CD4-positive, alpha-beta T cell treated with Interleukin-15 for 1 hour (primary cell): ENCODE measurements at places on chromosomes 16 and 17.

DNA sequence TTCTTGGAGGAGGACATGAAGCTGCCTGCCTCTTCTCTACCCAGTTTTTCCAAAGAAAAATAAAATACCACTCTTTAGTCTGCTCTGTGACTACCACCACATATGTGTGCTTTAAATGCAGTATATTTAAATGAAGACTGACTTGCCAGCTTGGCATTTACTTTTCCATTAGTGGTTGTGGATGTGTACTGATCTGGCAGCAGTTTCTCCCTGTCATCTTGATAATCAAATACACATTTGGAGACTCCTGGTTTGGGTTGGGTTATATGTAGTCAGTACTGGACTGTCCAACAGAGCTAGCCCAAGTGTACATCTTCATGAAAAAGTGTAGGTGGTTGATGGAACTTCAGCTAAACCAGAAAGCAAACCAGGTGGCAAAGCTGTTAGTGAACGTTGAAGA is 19.9 kb downstream of the COX10 start:
- no peak for DNase-seq

- DNase-seq = no peak
Measured at GRCh38 chr16:24668481-24669061, 60.9 kb upstream of the TNRC6A start.

DNA sequence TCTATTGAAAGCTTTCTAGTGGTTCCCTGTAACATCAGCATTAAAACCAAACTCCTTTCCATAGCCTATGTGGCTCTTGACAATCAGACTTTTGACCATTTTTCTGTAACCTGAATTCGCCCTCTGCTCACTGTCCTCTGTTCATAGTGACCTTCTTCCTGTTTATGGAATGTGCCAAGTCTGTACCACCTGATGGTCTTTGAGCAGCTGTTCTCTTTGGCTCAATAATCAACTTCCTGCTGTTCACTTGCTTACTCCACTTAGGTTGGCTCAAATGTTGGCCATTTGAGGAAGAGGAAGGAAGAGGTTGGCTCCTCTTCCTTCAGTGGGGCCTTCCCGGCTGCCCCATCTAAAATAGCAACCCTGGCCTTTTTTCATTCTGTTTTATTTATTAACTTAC is 251.5 kb downstream of the CA10 start:
- no peak for DNase-seq

DNA sequence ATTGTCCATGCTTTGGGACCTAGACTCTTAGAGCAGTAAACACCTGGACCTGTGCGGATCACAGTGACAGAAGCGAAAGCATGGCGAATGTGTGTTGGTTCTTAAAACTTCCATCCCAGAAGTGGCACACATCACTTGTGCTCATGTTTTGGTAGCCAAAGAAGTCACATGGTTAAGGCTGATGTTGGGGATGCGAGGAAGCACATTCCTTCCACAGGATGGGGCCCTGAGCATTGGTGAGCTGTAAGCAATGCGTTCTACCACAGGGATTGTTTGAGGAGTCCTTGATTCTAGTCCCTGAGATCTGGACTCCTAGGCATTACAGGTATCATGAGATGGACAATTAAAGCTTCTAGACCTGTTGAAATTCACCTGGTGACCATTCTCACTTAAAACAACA is 375.9 kb downstream of the UTP18 start:
- DNase-seq = no peak

DNA sequence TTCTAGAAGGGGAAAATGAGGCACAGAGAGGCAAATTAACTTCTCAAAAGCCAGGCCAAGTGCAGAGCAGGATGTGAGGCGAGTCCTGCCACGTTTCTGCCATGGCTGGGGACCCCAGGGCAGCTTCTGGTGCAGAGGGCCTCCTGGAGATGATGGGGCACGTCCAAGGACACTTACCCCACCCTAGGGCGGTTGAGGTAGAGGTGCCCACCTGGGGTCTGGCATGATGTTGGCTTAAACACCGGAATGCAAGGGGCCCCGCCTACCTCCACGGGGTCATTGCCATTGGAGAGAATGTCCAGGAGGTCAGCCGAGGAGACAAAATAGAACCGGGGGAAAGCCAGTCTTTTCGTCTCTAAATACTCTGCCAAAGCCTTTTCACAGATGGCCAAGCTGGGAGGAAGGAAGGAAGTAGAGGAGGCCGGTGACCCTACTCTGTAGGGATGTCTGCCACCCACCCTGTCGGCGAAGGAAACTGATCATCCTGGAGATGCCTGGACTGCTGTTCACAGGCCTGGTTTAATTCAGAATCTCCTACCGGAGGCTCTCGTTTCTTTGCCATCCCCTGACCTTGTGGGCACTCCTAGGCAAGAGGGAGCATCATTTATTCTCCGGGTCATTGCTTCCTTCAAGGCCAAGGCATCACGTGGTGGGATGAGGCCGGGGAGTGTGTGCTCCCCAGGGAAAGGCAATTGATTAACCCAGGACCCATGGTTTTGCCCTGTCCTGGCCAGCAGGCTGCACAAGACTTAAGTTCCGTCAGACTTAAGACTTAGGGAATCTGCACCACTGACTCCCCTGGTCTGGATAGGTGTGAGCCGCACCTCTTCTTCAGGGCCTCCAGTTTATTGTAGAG is 70.5 kb downstream of the DNAH17 start:
- no peak for DNase-seq

GRCh38 chr16:17223576-17223975 is 247.2 kb downstream of the XYLT1 start:
- no peak for DNase-seq

GRCh38 chr16:54942353-54942943 is 11.8 kb downstream of the IRX5 start:
- no peak for DNase-seq

DNA sequence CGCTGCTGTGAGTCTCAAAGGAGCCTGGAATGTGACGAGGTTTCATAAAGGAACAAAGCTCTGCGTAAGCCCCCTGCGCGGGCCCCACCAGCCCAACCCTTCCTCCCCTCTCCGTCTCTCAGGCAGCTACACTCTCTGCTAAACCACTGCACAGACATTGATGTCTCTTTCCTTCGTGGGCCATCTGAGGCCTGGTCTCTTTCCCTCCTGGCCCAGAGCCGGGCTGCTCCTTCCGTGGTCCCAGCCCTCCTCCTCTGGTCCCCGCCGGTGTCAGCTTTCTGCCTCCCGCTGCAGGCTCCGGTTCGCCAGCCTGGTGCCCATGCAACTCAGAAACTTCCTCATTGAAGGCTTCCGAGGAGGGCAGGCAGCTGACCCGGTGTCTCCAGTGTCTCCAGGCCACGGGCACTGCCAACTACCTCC is 7.4 kb downstream of the SCARF1 start:
- no peak for DNase-seq
